WTC11 (cell line): ENCODE measurements at places on chromosomes 16 and 17.

DNA sequence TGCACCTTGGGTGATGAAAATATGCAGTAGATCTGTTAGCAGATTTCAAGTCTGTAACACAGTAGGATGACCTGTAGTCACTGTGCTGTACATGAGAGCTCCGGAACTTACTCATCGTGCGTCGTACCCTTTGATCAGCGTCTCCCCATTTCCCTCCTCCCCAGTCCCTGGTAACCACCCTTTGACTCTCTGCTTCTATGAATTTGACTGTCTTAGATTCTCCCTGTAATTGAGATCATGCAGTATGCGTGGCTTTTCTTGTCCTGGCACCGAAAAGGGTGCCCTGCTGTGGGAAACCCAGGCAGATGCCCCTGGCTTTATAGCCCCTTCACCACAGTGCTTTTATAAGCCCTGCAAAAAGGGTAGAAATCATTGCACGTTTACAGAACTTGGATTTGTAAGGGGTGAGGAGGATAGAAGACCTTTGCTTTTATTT, 20.5 kb downstream of the CLEC16A start:
- no peak for DNase-seq

- peak; percentile 40 for DNase-seq
These were observed 33.9 kb upstream of the PLLP start for GRCh38 chr16:57318240-57318970.

GRCh38 chr17:1344521-1344920, 55.5 kb downstream of the YWHAE start:
- no peak for DNase-seq

DNA sequence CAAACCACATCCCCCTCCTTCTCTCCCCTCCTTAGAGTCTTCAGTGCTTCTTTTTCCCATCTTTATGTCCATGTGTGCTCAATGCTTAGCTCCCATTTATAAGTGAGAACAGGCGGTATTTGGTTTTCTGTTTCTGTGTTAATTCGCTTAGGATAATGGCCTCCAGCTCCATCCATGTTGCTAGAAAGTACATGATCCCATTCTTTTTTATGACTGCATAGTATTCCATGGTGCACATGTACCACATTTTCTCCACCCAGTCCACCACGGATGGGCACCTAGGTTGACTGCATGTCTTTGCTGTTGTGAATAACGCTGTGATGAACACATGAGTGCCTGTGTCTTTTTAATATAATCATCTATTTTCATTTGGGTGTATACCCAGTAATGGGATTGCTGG, 44.3 kb downstream of the SLC39A11 start:
- DNase-seq, result no peak

- no peak for DNase-seq
These were observed 678.3 kb upstream of the EEF2KMT start for GRCh38 chr16:5775916-5776315.

- DNase-seq, result no peak
These were observed 1.4 kb downstream of the PRSS8 start for GRCh38 chr16:31134091-31134571.
